ENCODE measurements at places on chromosomes 7 and 10. TPM values are rescaled to one million over a fixed set of nuclear protein-coding genes. Genes with fewer than 3 reads are reported as not detected.

GRCh38 chr7:133941496-133941895, 185.6 kb upstream of the LRGUK start:
- H3K4me3 ChIP-seq: no peak overlapping the region
- no peak for DNase-seq
- H3K27me3 ChIP-seq: no peaks in the 10 kb centered on the region

DNA sequence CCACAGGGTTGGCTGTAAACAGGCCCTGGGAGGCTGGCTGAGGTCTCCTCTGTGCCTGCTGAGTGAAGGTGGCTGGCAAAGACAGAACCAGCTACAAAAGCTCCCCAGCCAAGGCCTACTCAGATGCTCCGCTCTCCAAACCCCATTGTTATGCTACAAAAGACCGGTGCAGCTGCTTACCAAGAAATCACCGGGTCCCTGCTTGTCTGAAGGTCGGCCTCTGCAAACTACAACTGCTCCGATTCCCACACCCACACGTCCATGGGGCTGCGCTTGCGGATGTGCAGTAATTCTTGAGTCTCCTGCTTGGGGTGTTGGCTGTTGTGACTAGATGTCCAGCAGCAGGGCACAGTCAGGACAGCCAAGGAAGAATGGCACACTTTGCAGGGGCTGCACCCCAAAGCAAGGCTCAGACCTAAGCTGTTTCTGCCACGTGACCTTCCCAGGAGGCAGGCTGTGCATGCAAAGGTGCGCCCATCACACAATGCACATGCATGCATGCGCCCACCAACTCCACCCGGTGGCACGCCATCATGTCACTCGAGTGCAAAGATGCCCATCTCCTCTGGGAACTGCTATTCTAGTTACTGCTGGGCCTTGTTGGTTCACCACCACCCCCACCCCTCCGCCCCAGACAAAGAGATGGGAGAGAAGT, 97.8 kb downstream of the OAT start:
- peaks cover 3% of the 10 kb centered on the region for H3K27me3 ChIP-seq
- no peak overlapping the region for H3K27ac ChIP-seq
- no peak overlapping the region for H3K4me3 ChIP-seq
- no peaks in the 10 kb centered on the region for H3K36me3 ChIP-seq
- DNase-seq: no peak

- no peak overlapping the region for H3K4me3 ChIP-seq
- H3K27me3 ChIP-seq: no peaks in the 10 kb centered on the region
- H3K27ac ChIP-seq: no peak overlapping the region
- DNase-seq: no peak
- no peaks in the 10 kb centered on the region for H3K36me3 ChIP-seq
These were observed 17.2 kb downstream of the SFR1 start for GRCh38 chr10:104139221-104139620.

DNA sequence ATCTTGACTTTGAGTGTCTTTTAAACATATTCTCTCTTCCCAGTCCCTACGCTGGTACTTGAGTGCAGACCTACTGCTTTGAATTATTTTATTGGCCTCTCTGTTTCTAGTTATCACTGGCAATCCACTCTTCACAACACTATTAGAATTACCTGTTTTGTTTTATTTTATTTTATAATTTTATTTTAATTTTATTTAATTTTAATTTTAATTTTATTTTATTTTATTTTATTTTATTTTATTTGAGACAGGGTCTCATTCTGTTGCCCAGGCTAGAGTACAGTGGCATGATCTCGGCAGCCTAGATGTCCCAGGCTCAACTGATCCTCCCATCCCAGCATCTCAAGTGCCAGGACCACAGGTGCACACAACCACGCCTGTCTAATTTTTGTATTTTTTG, 6.8 kb downstream of the STK17A start:
- H3K36me3 ChIP-seq: no peaks in the 10 kb centered on the region
- no peak overlapping the region for H3K4me3 ChIP-seq
- H3K4me1 ChIP-seq: peaks cover 39% of the 10 kb centered on the region
- no peak overlapping the region for H3K27ac ChIP-seq
- no peak for DNase-seq

DNA sequence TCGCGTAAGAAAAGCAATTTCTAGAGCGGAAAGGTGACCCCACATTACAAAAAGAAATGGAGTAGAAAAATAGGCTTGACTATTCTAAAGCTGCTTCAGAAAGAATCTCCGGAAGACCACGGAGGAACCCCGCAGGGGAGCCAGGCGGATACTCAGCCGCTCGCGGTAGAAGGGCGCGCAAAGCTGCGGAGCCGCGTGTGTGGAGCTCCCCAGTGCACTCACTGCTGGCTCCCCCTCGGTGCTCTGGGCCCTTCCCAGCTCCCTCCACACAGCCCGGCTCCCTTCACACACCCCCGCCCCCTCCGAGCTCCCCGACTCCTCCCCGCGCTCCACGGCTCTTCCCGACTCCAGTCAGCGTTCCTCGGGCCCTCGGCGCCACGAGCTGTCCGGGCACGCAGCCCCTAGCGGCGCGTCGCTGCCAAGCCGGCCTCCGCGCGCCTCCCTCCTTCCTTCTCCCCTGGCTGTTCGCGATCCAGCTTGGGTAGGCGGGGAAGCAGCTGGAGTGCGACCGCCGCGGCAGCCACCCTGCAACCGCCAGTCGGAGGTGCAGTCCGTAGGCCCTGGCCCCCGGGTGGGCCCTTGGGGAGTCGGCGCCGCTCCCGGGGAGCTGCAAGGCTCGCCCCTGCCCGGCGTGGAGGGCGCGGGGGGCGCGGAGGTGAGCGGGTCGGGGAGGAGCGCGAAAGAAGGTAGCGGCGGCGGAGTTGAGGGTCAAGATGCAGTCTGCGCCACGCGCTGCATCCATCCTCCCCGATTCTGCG, at the start of gene STEAP2:
Gene STEAP2, plus strand, starts transcription at position 350 of the 758 bp plus-strand sequence. CDS start 13,343 bp downstream, outside the sequence.
- H3K27ac ChIP-seq: no peak within 1 kb of the TSS
- H3K36me3 ChIP-seq: no peaks in the 10 kb centered on the region
- H3K27me3 ChIP-seq: peaks cover 4% of the 10 kb centered on the region
- H3K4me1 ChIP-seq: peaks cover 6% of the 10 kb centered on the region

DNA sequence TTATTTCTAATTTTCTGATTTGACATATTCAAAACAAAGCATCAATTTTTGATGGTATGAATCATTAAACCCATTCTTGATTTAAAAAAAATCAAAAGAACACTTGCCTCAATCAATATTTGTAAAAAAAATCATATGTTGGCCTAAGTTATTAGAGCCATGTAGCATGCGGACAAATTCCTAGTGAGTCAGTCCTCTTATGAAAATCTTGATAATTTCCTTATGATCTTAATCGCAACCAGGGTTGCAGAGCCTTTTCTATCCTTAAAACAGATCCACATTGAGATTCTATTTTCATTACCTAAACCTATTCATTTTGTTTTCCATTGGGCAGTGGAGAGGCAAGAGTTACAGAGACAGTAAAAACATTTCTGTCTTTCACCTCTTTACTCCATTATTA, 203.2 kb downstream of the ARL4A start:
- no peaks in the 10 kb centered on the region for H3K36me3 ChIP-seq
- no peak for DNase-seq
- H3K4me3 ChIP-seq: no peak overlapping the region
- H3K27ac ChIP-seq: no peak overlapping the region
- no peaks in the 10 kb centered on the region for H3K27me3 ChIP-seq

- H3K36me3 ChIP-seq: no peaks in the 10 kb centered on the region
- H3K4me1 ChIP-seq: no peaks in the 10 kb centered on the region
- no peaks in the 10 kb centered on the region for H3K27me3 ChIP-seq
These were observed 10.2 kb downstream of the GPNMB start for GRCh38 chr7:23256731-23257130.

DNA sequence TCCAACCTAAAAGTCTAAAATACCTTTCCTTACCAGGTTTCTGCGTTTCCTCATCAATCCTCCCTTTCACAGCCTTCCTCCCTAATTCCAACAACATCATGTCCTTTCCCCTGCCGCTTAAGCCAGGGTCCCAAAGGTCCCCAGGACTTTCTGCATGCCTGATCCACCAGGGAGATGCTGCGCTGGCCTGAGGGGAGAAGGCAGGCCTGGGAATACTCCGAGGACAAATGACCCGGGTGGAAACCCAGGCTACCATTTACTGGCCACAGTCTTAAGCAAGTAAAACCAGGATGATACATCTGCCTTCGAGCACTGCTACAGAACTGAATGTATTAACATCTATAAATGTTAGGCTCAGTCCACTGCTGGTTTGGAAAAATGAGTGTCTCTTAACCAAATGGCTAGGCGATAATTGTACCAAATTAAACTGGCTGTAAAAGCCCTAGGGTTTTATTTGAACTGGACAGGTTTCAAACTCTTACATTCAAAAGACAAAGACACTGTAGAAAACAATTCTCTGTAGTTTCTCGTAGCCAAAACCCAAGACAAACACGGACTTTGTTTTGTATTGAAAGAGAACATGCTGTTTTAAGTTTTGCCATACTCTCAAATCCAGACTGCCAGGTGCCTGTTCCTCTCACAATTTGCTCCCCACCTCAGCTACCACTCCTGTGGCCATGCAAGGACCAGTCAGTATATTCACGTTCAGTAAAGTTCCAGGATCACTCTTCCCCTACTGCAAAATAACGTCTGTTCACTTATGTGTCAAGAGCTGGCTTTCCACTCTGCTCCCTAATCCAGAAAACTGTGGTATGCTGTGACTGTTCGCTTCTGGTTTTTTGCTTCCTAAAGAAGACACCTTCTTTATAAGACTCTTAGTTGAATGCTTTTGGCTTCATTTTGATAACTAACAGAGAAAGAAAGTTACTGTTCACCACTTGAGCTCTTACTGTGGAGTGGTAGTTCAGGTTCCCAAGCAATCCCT, 145.7 kb downstream of the RNF216 start:
- H3K27ac ChIP-seq: peak overlapping the region; percentile 72
- H3K27me3 ChIP-seq: peaks cover 1% of the 10 kb centered on the region
- peaks cover 4% of the 10 kb centered on the region for H3K36me3 ChIP-seq
- no peak for DNase-seq
- peak overlapping the region; percentile 67 for H3K4me3 ChIP-seq
- H3K4me1 ChIP-seq: peaks cover 43% of the 10 kb centered on the region

- no peak overlapping the region for H3K4me3 ChIP-seq
- no peak for DNase-seq
- peaks cover 12% of the 10 kb centered on the region for H3K36me3 ChIP-seq
- peaks cover 5% of the 10 kb centered on the region for H3K4me1 ChIP-seq
- H3K27me3 ChIP-seq: peaks cover 1% of the 10 kb centered on the region
- H3K27ac ChIP-seq: no peak overlapping the region
These were observed 129.6 kb downstream of the NPSR1 start for GRCh38 chr7:34787586-34787985.

DNA sequence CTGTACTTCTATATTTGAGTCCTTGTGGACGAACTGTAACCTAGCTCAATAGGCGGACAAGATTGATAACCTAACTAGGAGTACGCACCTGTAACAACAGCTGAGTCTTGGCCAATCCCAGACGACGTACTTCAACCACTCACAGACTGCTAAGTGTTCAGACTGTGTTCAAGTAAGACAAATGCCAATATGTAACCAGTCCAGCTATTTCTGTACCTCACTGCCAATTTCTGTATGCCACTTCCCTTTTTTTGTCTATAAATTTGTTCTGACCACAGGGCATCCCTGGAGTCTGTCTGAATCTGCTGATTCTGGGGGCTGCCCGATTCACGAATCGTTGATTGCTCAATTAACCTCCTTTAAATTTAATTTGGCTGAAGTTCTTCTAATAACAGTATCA, 32.2 kb downstream of the HACD1 start:
- H3K36me3 ChIP-seq: no peaks in the 10 kb centered on the region
- no peaks in the 10 kb centered on the region for H3K27me3 ChIP-seq
- no peak for DNase-seq
- no peak overlapping the region for H3K27ac ChIP-seq
- no peaks in the 10 kb centered on the region for H3K4me1 ChIP-seq
- no peak overlapping the region for H3K4me3 ChIP-seq

DNA sequence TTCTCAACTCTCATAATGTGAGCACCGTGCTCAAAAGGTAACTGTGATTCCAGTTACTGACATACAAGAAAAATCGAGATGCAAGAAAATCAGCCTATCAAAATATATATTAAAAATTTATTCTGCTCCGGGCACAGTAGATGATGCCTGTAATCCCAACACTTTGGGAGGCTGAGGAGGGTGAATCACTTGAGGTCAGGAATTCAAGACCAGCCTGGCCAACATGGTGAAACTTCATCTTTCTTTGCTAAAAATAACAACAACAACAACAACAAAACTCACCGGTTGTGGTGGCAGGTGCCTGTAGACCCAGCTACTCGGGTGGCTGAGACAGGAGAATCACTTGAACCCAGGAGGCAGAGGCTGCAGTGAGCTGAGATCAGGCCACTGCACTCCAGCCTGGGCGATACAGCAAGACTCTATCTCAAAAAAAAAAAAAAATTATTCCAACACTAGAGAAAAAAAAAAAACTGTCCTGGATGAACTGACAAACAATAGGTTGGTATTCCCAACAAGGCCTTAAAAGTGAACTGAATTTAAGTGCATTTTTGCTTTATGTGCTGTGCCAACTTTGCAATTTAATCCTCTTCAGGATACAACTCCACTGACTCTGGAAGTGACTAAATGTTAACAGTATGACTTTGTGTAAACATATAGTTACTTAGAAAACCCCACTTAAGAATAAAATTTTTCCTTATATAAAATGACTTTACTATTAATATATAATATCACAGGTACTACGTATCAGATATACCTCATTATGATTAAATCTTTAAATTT, 51.1 kb downstream of the JMJD1C start:
- no peaks in the 10 kb centered on the region for H3K36me3 ChIP-seq
- H3K27me3 ChIP-seq: peaks cover 1% of the 10 kb centered on the region
- no peak overlapping the region for H3K27ac ChIP-seq
- peaks cover 25% of the 10 kb centered on the region for H3K4me1 ChIP-seq
- DNase-seq: no peak

- H3K4me1 ChIP-seq: peaks cover 31% of the 10 kb centered on the region
- peaks cover 11% of the 10 kb centered on the region for H3K27me3 ChIP-seq
- no peak overlapping the region for H3K4me3 ChIP-seq
- H3K36me3 ChIP-seq: no peaks in the 10 kb centered on the region
- no peak overlapping the region for H3K27ac ChIP-seq
- no peak for DNase-seq
These were observed 69.5 kb upstream of the ZNF438 start for GRCh38 chr10:31101123-31101522.

BICC1 gene
- 0.12 TPM for total RNA-seq

LIPK gene
- not detected for total RNA-seq

MRLN gene
- total RNA-seq: not detected

IL2RA gene
- total RNA-seq: not detected

CNPY4 gene
- total RNA-seq: 19.3 TPM

SMARCD3 gene
- 5.1 TPM for total RNA-seq

NXPH1 gene
- total RNA-seq: 3.8 TPM

CDNF gene
- total RNA-seq: 2.2 TPM

HOXA2 gene
- not detected for total RNA-seq

CYP26C1 gene
- total RNA-seq: 0.10 TPM

Data from glutamatergic neuron (in vitro differentiated cells).